ENCODE measurements at places on chromosomes 12 and 14.

- DNase-seq, result no peak
Observed at GRCh38 chr12:6959058-6959804, 8.1 kb downstream of the PTPN6 start.

- no peak for DNase-seq
Observed at GRCh38 chr14:41037388-41037787, 569.3 kb upstream of the LRFN5 start.

GRCh38 chr14:96037891-96038557, 1.1 kb upstream of the C14orf132 start:
- no peak for DNase-seq

DNA sequence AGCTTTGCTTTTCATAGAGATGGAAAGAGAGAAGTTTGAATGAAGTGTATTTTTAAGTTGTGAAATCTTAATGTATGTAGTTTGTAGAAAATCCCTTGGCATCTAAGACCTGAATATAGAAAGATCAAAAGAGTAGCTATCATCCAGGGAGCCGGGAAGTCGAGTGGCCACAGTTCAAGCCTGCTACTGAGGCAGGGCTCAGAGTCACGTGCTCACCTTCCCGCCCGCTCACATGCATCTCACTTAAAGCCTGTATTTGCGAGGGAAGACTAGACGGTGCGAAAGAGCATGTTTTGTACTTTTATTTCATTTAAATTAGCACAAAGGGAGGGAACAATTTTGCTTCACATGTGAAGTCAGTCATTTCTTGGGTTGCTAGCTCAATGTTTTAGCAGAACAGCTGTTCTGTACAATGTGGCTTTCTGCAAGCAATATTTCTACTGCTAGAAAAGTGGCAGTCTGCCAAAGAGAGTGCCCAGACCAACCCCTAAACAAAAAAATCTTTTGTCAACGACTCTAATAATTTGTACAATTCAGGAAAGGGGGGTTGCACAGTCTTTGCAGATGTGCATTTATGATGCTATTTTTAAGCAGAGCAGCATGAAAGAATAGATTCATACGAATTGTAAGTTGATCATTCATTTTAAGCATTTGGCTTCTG, 290.7 kb downstream of the NPAS3 start:
- DNase-seq, result no peak

DNA sequence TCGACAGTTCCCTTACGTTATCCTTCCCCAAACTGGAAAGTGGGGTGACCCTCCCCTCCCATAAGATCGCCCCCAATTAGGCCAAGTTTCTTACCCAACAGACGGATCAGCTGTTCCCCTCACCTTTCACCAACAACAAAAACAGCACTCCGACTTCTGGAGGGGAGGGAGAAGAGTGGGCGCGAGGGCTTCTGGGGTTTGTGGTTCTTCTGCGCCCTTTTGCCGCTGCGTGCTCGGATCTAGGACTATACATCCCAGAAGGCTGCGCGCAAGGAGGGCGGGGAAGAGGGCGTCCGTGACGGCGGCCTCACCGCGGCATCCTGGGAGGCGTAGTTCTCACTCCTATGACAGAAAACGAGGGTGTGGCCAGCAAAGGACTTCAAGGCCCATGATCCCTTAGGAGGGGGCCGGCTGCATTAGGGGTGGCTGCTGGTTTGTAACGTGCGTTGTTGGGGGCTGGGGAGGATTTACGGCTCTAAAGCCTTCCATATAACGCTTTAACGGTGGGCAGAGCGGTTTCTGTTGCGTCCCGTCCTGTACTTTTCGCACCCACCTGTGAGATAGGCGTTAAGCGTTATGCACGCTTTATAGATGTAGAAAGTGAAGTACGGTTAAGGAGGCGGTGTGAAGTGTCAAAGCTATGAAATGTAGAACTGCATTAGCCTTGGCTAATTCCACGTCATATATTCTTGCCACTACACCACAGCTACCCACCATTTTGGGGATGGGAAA, at the start of gene CALCOCO1:
CALCOCO1 (minus strand) TSS at position 143 of the 732 bp plus-strand sequence. CDS start 2,210 bp downstream, outside the sequence.
- peak; percentile 95 for DNase-seq
